ENCODE measurements at places on chromosomes 7 and 10.

DNA sequence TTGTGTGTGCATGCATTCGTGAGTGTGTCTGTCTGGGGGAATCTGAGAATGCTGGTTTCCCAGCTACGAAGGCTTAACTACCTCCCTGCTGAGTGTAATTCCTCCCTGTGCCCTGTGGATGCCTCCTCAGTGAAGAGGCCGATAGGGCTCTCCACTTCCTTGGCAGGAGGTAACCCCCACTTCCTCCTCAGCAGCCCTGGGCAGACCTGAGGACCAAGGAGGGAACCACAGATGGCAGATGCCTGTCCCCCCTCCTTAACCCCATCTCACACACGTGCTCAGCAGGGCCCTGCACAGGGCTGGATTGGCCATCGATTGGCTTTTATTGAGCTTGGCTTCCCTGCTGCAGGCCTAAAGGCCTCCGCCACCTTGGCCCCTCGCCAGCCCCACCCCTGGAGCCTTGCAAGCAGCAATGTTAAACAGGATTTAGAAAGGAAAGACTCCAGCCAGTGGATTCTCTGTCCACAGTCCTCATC, 45.6 kb upstream of the LRRC4 start:
- DNase-seq, result no peak

GRCh38 chr7:142460402-142461117, 202.7 kb upstream of the PRSS58 start:
- DNase-seq, result no peak

- no peak for DNase-seq
Measured at GRCh38 chr10:49332333-49332732, 33.4 kb downstream of the C10orf71 start.

GRCh38 chr10:22002591-22003176, 846 bp downstream of the DNAJC1 start:
- DNase-seq, result peak; percentile 12

GRCh38 chr10:116787893-116788665, 45.7 kb upstream of the HSPA12A start:
- peak; percentile 92 for DNase-seq

DNA sequence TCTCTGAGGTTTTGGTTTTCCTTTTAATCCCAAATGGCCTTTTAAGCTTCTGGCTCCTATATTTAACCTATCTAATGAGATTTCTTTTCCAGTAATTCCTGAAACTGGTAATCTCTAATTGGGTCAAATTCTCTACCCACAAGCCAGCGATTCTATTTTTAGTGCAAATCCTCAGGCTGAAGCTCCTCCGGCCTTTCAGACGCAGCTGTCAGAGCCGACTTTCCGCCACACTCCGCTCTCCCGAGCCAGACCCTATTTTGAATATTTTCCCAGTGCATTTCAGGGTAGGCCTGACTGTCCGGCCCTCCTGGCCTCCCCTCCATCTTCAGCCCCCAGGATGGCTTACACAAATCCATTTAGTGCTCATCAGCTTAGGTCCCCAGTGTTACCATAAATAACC, 9.7 kb upstream of the ADCY1 start:
- DNase-seq, result no peak

DNA sequence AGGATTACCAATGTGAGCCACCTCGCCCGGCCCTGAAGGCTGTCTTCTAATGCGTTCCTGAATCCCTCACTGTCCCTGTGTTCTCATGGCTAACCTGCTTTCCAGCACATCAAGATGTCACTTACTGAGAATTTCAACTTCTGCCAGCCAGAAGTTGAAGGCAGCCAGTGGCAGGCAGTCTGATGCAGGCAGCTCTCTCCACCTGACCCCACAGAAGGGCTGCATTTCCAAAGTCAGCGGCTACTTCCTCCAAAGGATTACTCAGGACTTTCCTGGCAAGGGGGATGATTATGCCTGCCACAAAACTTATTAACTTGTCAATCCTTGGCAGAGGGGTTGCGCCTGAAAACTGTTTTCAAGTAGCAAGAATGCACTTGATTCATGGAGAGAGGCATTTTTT, 1219.4 kb downstream of the TYW1 start:
- no peak for DNase-seq
